ENCODE measurements at places on chromosomes 2 and 18. TPM values are rescaled to one million over a fixed set of nuclear protein-coding genes. Genes with fewer than 3 reads are reported as not detected.

The AMER3 gene
- not detected for total RNA-seq

The MC2R gene
- total RNA-seq = 0.17 TPM

The IGFBP5 gene
- total RNA-seq = 634 TPM

The SEMA4C gene
- total RNA-seq = 76.4 TPM

The CDK5R2 gene
- 0.33 TPM for total RNA-seq

The CLASP1 gene
- total RNA-seq = 62.6 TPM

The TSGA10 gene
- total RNA-seq = 4.4 TPM

The CLEC4F gene
- total RNA-seq = 0.63 TPM

The OSR1 gene
- total RNA-seq = 52.9 TPM

The TCF23 gene
- not detected for total RNA-seq

The MYO3B gene
- total RNA-seq = not detected

The COL4A3 gene
- 10.8 TPM for total RNA-seq

The NTSR2 gene
- total RNA-seq = not detected

The UNC80 gene
- 0.11 TPM for total RNA-seq

Measured in esophagus muscularis mucosa (tissue), 4 donors.